ENCODE measurements at places on chromosomes 11 and 22.

DNA sequence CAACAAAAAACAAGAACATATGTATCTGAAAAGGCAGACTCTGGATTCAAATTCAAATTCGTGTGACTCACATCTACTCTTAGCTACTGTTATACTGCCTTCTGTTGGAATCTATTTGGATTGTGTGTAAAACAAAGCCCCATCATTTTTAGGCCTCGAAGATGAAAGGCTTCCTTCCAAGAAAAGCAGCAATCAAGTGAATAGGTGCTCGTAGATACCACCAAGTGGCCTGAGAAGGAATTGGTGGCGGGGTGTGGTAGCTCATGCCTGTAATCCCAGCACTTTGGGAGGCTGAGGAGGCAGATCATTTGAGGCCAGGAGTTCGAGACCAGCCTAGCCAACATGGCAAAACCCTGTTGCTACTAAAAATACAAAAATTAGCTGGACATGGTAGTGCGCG, 4.2 kb downstream of the GRAMD1B start:
- no peak for ATAC-seq

DNA sequence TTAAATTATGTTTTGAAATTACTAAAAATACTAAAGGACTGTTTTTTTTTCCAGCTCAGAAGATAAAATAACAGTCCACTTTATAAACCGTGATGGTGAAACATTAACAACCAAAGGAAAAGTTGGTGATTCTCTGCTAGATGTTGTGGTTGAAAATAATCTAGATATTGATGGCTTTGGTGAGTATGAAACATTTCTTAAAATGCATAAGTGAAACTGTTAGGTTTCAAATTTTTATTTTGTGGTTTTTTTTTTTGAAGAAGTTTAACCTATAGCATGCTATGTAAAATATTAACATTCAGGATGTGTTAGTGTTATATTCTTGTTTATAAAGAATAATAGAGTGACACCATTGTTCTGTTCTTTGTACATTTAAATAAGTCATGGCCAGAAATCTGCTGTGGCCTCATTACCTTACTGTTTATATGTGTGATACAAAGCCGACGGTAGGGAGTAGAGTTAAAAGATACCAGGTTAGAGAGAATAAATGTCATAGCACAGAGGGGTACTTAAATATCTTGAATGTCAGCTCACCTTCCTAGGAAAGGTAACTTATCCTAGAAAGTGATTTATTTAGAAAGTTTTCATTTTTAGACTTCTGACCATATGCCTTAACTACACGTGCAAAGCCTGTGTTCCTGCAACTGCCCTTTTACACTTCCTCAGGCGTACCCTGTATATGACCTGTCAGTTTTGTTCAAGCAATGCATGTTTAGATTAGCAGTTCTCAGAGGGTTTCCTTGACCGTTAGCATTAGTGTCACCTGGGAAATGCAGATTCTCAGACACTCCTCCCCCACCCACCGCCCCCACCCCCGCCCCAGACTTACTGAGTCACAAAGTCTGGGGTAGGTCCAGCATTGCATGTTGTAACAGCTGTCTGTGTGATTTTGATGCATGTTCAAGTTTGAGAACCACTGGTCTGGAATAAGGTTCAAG, 6.3 kb downstream of the FDX1 start:
- no peak for ATAC-seq

DNA sequence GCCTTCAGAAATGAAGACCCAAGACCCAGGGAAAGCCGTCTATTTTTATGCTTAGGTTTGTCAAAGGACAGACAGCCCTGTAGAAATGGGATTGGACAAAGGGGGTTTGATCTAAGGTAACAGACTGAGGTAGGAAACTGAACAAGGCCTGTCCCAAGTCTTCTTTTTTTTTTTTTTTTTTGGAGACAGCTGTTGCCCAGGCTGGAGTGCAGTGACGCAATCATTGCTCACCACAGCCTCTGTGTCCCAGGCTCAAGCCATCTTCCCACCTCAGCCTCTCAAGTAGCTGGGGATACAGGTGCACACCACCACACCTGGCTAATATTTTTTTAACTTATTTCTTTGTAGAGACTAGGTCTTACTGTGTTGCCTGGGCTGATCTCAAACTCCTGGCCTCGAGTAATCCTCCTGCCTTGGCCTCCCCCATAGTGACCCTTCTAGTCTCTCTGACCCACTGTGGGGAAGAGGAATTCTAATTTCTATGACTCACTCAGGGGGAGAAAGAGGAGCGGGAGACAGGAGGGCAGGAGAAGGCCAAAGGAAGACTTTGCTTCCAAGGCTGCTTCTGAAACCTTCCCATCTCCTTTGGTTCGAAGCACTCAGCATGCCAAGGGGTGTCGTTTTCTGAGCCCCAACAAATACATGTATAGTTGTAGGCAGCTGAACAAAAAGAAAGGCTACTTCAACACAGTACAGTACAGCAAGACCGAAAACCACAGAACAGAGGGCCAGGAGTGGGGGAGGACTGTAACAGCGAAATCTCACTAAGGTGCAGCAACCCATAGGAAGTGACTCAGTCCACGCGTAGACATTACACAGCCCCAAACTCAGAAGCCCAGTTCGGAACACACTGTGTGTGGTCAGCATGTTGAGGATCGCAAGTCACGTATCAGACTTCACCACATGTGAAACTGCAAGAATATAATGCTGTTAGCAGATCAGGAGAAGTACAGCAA, 872 bp downstream of the TMA7B start:
- ATAC-seq, result peak; percentile 73

GRCh38 chr11:128477811-128478210, 109.5 kb downstream of the ETS1 start:
- ATAC-seq, result no peak

- ATAC-seq, result no peak
Measured at GRCh38 chr11:93939084-93939760, 81.9 kb upstream of the HEPHL1 start.
